ENCODE measurements at places on chromosomes 4 and X. TPM values are rescaled to one million over a fixed set of nuclear protein-coding genes. Genes with fewer than 3 reads are reported as not detected.

GRCh38 chrX:55240788-55241340 lies 20.7 kb downstream of the PAGE5 start:
- DNase-seq, result no peak

DNA sequence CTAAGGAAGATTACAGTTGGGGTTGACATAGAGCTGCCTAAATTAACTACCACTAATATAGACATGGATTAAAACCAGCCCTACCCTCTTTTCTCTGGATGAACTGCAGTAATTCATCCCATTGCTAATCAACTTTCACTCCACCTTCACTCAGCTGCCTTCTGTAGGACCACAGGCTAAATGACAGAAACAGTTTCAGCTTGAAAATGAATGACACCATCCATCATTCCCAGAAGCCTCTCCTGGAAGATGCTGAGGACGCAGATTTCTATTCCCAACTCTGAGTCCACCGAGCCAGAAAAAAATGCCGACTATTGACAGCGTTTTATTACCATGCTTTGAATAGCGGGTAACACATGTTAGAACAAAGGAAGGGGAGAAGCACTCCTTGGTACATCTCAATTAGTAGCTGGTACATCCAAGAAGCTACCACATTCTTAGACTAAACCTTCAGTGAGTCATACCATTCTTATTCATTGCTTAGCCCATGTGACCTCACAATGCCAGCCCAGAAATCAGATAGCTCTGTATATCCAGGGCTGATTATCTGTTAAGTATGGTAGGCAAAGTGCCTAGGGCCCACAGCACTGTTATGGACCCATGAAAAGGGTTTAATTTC lies 25.3 kb downstream of the DCX start:
- no peak for DNase-seq

DNA sequence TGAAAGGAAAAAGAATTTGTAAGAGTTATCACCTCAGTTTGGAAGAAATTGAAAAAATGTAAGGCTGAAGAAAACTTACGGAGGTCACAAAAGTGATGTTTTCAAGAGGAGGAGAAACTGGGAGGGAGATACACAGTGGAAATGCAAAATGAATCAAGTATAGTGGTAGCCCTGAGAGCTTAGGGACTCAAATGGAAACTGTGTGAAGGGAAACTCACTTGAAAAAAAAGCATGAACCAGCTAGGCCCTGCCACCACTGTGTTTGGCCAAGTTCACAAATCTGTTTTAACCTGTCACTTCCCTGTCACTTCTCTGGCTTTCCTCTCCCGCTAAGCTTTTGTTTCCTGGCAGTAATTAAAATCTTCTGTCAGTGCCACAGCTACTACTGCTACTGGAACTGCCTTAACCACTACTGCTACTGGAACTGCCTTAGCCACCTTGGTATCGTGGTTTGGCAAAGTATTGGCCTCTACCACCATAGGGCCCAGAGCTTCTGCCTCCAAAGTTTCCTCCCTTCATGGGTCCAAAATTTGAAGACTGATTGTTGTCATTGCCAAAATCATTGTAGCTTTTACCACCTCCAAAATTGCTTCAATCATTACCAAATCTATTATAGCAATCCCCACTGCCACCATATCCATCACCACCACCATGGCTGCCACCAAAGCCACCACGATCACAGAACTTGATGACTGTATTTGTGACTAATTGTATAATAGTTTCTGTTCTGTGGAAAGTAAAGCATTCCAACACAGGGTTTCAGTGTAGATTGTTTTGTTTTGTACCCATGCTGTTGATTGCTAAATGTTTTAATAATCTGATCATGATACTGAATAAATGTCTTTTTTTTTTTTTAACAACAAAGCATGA lies 41.5 kb downstream of the SMARCA5 start:
- no peak for DNase-seq

DNA sequence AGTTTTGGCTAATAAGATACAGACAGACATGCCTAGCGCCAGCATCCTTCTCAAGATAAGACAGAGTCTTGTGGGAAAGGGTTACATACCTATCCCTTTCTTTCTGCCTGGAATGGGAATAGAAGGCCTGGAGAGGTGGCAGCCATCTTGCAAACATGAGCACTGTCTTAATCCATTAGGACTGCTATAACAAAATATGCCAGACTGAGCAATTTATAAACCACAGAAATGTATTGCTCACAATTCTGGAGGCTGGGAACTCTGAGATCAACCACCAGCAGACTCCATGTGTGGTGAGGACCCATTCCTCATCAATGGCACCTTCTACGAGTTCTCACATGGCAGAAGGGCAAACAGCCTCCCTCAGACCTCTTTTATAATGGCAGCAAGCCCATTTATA lies 26.5 kb upstream of the NEIL3 start:
- no peak for DNase-seq

DNA sequence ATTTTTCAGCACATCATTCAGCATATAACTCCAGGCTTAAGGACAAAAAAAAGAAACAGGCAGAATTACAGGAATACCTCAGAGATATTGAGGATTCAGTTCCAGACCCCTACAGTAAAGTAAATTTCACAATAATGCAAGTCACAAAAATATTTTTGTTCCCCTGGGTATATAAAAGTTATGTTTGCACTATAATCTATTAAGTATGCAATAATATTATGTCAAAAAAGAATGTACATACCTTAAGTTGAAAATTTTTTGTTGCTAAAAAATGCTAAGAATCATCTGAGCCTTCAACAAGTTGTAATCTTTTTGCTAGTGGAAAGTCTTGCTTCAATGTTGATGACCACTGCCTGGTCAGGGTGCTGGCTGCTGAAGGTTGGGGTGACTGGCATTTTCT lies 2532.5 kb downstream of the ARAP2 start:
- DNase-seq, result no peak

- no peak for DNase-seq
Measured at GRCh38 chr4:2768921-2769336, 12.8 kb upstream of the TNIP2 start.

DNA sequence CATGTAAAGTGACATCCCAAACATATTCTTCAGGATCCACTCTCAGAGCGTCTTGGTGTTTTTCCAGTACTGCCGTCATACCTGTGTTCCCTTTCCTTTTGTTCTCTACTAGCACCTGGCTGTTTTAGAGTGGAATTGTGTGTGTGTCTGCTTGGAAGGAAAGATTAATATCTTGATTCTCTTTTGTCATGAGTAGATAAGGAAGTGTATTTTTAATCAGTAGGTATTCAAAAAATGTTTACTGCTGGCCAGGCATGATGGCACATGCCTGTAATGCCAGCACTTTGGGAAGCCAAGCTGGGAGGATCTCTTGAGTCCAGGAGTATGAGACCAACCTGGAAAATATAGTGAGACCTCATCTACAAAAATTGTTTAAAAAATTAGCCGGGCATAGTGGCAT lies 198.8 kb downstream of the CBR4 start:
- peak; percentile 35 for DNase-seq

- no peak for DNase-seq
Measured at GRCh38 chr4:38422850-38423249, 241.1 kb upstream of the KLF3 start.

DNA sequence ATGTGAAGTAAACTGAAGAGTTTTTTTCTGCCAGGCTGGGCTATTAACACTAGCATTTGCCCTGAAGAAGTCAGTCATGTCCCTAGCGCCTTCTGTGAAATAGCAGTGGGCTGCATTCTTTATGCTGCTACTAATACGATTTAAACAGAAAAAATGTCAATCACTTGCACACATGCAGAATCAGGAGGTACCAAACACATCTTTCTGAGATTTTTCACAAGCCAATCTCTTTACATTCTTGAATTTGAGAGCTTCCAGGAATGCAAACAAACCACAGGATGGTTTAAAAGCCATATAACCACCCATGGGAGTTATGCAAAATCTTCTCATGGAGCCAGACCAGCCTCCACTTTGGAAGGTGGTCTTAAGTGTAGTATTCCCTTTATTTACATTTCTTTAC lies 220.1 kb downstream of the IQCM start:
- DNase-seq, result no peak

GRCh38 chrX:38347136-38347535 lies 5.3 kb upstream of the OTC start:
- no peak for DNase-seq

- no peak for DNase-seq
Measured at GRCh38 chr4:1780435-1780834, 12.7 kb upstream of the FGFR3 start.

DNA sequence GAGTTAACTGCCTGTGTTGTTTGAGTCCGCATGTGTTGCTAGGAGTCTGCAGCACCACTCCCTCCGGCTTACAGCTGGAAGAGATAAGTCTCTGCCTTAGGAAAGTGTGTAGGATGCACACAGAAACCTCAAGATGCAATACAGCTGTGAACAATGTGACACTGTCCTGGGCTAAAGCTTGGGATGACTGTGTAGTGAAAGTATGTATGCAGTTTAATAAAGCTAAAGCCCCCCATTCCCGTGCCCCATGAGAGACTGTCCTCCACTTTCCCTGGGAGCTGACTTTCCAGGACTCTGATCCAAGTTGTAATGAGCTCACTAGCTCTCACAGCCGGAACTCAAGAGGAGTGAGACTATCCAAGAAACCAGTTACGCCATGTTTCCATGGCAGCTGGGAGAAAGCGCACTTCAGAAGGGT lies 156.6 kb upstream of the FTHL17 start:
- DNase-seq, result no peak

GRCh38 chr4:111400741-111401140 lies 744.5 kb upstream of the FAM241A start:
- peak; percentile 31 for DNase-seq

- no peak for DNase-seq
Measured at GRCh38 chrX:101260435-101260834, 30.7 kb downstream of the TAF7L start.

GRCh38 chrX:3407781-3408180 lies 61.3 kb upstream of the MXRA5 start:
- no peak for DNase-seq

DNA sequence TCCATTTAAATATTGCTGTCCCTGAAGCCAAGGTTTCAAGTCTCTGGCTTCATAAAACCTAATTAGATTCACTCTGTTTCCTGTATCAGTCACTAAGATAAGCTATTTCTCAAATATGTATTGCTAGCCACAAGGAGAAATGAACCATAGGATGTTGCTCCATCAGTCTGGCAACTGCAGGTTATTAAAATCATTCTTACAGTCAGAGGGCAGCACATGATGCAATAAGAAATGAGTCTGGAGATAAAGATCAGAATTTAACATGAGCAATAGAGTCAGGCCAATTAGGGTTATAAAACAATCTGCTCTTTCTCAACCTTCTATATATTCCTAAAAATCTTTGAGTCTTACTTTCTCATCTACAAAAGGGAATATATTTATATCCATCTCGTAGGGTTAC lies 7.2 kb downstream of the PRKG2 start:
- no peak for DNase-seq

DNA sequence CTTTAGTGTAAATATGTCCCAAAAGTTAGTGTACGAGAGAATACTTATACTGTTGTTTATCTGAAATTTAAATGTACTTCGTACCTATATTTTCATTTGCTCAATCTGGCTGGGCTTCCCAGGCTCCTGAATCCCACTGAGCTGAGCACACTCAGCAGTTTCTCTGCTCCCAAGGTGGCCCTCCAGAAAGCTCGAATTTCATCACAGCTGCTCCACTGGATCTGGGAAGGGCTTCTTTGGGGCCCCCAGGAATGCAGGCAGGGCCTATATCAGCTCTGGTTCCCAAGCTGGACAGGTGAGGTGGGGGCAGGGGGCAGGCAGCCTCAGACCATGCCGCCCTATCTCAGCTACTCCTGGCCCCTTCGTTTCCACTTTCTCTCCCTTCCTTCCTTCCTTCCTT lies 1.5 kb upstream of the FATE1 start:
- DNase-seq, result no peak

DNA sequence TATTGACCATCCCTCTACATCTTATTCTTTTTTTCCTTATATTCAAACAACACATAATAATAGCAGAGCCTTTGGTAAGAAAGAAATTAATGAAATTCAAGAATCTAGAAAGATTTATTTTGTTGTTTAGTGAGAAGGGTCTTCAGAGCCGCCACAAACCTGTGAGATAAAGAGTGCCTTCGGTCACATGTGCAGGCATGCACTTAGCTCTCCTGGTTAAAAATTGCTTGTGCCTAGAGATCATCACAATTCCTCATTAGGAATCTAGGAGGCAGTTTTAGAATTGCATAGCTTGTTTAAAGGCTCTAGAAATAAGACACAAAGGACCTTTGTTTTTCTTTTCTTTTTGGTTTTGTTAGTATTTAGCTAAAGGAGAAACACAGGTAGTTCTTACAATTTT lies 1948.4 kb upstream of the IGFBP7 start:
- no peak for DNase-seq

GRCh38 chr4:110498420-110498819 lies 22.5 kb downstream of the ENPEP start:
- no peak for DNase-seq

DNA sequence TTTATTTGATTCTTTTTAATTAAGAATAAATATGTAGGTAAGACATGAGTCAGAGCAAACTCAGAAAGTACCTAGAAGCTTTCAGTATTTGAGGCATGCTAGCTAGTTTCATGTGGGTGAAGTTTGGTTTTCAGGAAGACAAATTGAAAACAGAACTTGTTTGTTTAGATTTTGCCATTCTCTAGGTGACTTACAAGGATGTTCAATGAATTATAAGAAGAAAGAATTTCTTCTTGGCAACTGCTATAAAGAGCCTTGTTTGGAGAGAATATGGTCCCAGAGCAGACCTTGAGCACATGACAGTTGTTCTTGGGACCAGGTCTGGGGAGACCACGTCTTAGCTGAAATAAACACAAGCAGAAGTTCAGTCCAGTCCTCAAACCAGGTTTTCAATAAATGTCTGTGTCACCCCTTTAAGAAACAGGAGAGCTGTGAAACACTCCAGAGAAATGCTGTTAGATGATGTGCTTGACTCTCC lies 38.0 kb upstream of the IL21 start:
- no peak for DNase-seq

The PCDH11X gene
- total RNA-seq, result not detected

The GIMD1 gene
- total RNA-seq, result not detected

The MAP9 gene
- total RNA-seq, result 3.1 TPM

The MAGEC2 gene
- not detected for total RNA-seq

The MSANTD1 gene
- not detected for total RNA-seq

All from SJSA1 (cell line).